Right atrium auricular region (tissue), 2 donors: ENCODE measurements at places on chromosomes 1 and 21. TPM values are rescaled to one million over a fixed set of nuclear protein-coding genes. Genes with fewer than 3 reads are reported as not detected.

DNA sequence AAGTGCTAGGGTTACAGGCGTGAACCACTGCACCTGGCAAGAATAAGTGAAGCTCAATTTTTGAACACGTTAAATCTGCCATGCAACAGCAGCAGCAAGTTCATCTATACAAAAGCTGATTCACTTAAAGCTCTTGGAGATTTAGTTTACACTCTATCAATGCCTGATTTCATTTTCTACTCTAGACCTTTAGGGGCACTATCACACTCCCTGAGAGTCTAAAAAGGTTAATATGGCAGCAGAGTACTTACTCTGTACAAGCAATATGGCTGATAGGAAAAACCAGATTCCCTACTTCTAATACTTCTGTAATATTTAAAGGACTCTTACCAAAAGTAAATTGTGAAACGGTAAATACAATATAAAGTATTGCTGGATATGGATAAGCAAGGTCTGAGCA is 4.8 kb downstream of the RBM34 start:
- no peak overlapping the region for H3K27ac ChIP-seq
- peaks cover 51% of the 10 kb centered on the region for H3K36me3 ChIP-seq
- H3K27me3 ChIP-seq = no peaks in the 10 kb centered on the region
- DNase-seq = no peak
- H3K4me3 ChIP-seq = no peak overlapping the region

- no peak overlapping the region for H3K27ac ChIP-seq
- no peak overlapping the region for H3K4me3 ChIP-seq
- H3K4me1 ChIP-seq = peaks cover 9% of the 10 kb centered on the region
- no peaks in the 10 kb centered on the region for H3K36me3 ChIP-seq
- no peak for DNase-seq
- H3K27me3 ChIP-seq = no peaks in the 10 kb centered on the region
Measured at GRCh38 chr1:227548448-227548847, 14.9 kb upstream of the ZNF678 start.

DNA sequence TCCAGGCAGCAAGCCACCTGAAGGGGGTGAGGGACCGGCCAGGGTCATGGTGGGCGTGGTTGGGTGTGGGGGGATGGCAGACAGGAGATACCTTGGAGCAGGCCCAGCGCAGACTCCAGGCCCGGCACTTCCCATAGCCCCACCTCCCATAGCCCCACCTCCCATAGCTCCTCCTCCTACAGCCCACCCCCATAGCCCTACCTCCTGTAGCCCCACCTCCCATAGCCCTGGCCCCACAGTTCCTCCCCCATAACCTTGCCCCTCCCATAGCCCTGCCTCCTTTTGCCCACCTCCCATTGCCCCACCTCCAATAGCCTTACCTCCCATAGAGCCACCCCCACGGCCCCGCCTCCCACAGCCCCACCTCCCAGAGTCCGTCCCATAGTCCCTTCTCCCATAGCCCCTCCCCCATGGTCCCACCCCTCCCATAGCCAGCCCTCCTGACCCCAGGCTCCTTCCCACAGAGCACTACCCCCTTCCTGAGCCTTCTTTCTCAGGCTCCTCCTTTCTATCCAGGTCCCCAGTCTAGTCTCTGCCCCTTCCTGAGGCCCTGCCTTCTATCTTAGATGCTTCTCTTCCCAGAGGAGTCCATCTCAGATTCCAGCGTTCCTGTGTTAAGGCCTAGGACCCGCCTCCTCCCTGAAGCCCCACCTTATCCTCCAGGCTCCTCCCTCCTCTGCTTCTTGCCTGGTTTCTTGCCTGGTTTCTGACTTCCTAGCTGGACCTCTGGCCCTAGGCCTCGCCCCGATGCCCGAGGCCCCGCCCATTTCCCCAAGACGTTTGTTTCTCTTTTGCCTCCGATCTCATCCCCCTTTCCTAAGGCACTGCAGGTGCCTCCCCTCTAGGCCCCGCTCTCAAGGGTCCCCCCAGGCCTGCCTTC is 46.8 kb downstream of the PTPRU start:
- peaks cover 4% of the 10 kb centered on the region for H3K4me1 ChIP-seq
- H3K27ac ChIP-seq = no peak overlapping the region
- no peak for DNase-seq
- no peak overlapping the region for H3K4me3 ChIP-seq
- H3K27me3 ChIP-seq = no peaks in the 10 kb centered on the region
- no peaks in the 10 kb centered on the region for H3K36me3 ChIP-seq

- no peak overlapping the region for H3K27ac ChIP-seq
- H3K4me1 ChIP-seq = no peaks in the 10 kb centered on the region
- H3K27me3 ChIP-seq = no peaks in the 10 kb centered on the region
- no peaks in the 10 kb centered on the region for H3K36me3 ChIP-seq
- H3K4me3 ChIP-seq = no peak overlapping the region
Measured at GRCh38 chr1:14704846-14705245, 106.4 kb downstream of the KAZN start.

CD84 gene
- total RNA-seq = 2.5 TPM

CCT8 gene
- 91.8 TPM for total RNA-seq

SFN gene
- total RNA-seq = not detected

DNA sequence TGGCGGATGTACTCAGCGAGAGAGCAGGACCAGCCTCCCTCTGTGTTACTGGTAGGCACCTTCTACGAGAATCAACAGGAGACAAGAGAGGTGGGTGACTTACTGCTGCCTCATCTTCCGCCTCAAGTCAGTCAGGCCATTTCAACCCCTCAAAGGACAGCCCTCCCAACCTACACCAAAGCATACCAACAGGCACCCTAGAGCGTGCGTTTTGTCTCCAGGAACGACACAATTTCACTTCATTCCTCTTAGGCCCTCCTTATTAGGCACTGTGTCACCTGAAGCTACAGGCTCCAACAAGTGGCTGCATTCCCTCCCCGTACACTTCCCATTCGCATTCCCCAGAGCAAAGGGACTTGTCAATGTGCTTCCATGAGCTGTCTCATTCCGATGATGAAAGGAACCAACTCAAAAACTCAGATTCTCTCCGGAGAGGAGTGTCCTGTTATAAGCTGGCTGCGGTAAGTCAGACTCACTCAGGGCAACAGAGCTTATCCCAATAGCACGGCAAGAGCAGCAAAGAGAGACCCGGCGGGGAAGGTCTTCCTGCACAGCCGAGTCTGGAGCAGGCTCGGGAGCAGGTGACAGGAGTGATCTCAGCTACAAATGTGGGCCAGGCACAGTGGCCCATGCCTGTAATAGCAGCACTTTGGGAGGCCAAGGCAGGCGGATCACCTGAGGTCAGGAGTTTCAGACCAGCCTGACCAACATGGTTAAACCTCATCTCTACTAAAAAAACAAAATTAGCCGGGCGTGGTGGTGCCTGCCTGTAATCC is 120.6 kb upstream of the IFFO2 start:
- no peak overlapping the region for H3K4me3 ChIP-seq
- no peak for DNase-seq
- H3K4me1 ChIP-seq = no peaks in the 10 kb centered on the region
- no peaks in the 10 kb centered on the region for H3K27me3 ChIP-seq
- peaks cover 92% of the 10 kb centered on the region for H3K36me3 ChIP-seq
- H3K27ac ChIP-seq = no peak overlapping the region

UTS2 gene
- not detected for total RNA-seq

AGL gene
- total RNA-seq = 20.2 TPM

RCSD1 gene
- total RNA-seq = 39.3 TPM

GRCh38 chr1:3246251-3246650 is 177.2 kb downstream of the PRDM16 start:
- H3K27me3 ChIP-seq = no peaks in the 10 kb centered on the region
- no peaks in the 10 kb centered on the region for H3K4me1 ChIP-seq
- no peak for DNase-seq

DNA sequence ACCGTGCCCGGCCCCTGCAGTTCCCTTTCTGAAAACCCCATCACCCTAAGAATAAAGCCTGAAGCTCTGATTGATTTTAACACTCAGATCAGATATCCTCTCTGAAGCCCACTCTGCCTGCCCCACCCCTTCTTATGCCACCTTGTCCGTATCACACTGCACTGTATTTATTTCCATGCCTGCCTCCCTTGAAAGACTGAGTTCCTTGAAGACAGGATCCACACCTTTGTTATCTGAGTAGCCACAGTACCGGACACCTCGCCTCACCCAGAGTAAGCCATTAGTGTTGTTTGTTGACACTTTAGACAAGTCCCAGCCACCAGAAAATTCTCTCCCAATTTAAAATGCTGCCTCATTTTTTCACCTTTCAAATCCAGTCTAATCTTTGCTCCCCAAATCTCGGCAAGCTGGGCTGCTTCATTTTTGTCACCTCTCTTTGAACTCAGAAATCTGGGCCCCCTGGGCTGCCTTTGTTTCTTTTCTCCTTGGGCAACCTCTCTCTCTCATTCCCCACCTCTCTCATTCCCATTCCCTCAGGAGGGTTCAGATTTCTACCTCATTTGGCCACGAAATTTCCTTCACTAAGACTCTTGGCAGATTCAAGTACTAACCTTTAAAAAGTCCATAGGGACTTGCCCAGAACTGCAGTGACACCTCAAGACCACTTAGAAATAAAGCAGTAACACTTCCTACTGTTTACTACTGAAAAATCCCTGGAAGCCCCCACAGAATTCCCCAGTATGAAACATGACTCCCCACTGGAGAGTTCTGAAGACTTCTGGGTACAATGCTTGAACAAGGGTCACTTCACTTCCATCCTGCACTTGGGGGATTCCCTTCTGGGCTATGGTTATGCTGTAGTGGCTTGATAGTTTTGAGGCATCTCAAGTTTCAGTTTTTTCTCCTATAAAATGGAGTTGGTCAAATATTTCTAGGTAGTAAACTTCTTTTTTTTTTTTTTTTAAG is 8.7 kb upstream of the PPP1R15B start:
- H3K36me3 ChIP-seq = peaks cover 35% of the 10 kb centered on the region
- no peak overlapping the region for H3K27ac ChIP-seq
- DNase-seq = peak; percentile 47
- H3K27me3 ChIP-seq = no peaks in the 10 kb centered on the region

EPB41 gene
- total RNA-seq = 25.4 TPM

GRCh38 chr1:23741609-23742008 is 1.7 kb upstream of the ELOA start:
- H3K36me3 ChIP-seq = no peaks in the 10 kb centered on the region
- no peak for DNase-seq
- H3K4me1 ChIP-seq = peaks cover 31% of the 10 kb centered on the region
- no peak overlapping the region for H3K27ac ChIP-seq
- no peak overlapping the region for H3K4me3 ChIP-seq
- H3K27me3 ChIP-seq = no peaks in the 10 kb centered on the region

GRCh38 chr1:66618390-66618789 is 84.4 kb downstream of the SGIP1 start:
- DNase-seq = no peak
- no peaks in the 10 kb centered on the region for H3K4me1 ChIP-seq
- no peak overlapping the region for H3K27ac ChIP-seq
- no peaks in the 10 kb centered on the region for H3K27me3 ChIP-seq

GRCh38 chr1:151536499-151536898 is 3.6 kb upstream of the TUFT1 start:
- no peak for DNase-seq
- H3K27me3 ChIP-seq = no peaks in the 10 kb centered on the region
- no peak overlapping the region for H3K4me3 ChIP-seq
- no peaks in the 10 kb centered on the region for H3K36me3 ChIP-seq

DNA sequence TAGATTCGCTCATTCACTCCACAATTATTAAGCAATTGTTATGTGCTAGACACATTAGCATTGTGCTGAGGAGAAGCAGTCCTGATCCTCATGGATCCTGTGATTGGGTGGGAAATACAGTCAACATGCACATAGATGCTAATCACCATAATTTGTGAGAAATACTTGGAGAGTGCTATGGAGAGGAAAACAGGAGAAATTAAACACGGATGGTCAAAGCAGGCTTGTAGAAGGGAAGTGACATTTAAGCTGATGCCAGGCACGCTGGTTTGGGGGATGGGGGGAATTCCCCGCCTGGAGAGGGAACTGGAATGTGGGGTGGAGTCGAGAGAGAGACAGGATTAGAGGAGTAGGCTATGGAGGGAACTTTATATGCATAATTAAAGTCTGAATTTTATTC is 52.2 kb upstream of the L1TD1 start:
- H3K27me3 ChIP-seq = no peaks in the 10 kb centered on the region
- DNase-seq = no peak
- no peak overlapping the region for H3K27ac ChIP-seq

- no peak for DNase-seq
- H3K4me3 ChIP-seq = no peak overlapping the region
- H3K27ac ChIP-seq = no peak overlapping the region
- no peaks in the 10 kb centered on the region for H3K27me3 ChIP-seq
Measured at GRCh38 chr1:18776777-18777176, 82.7 kb downstream of the TAS1R2 start.

DNA sequence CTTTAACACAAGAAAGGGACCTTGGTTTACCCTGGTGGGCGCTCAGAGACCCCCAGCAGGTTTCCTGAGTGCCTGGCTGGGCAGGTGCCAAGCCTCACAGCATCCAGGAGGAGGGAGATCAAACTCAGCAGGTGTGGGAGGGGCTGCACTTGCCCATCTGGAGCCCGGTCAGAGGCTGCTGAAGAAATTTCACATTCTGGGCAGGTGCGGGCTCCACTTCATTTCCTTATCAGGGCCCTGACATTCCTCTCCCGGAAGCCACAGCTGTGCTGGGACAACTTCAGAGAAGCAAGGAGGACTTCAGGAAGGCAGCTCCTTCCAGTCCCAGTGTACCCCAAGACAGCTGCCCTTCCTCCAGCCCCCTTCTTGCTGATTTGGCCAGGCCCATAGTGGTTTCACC is 82.9 kb downstream of the ITPKB start:
- no peak overlapping the region for H3K4me3 ChIP-seq
- H3K4me1 ChIP-seq = peaks cover 80% of the 10 kb centered on the region
- H3K27me3 ChIP-seq = no peaks in the 10 kb centered on the region
- peak overlapping the region; percentile 87 for H3K27ac ChIP-seq

GRCh38 chr1:83676106-83676505 is 322.8 kb downstream of the TTLL7 start:
- H3K4me3 ChIP-seq = no peak overlapping the region
- H3K27ac ChIP-seq = no peak overlapping the region
- H3K36me3 ChIP-seq = no peaks in the 10 kb centered on the region
- H3K4me1 ChIP-seq = no peaks in the 10 kb centered on the region

DVL1 gene
- total RNA-seq = 80.2 TPM
